GM18507 (cell line): ENCODE measurements at places on chromosomes 2 and 18.
A peak's percentile ranks its signal among the peaks of the same experiment; 100 is the strongest.

DNA sequence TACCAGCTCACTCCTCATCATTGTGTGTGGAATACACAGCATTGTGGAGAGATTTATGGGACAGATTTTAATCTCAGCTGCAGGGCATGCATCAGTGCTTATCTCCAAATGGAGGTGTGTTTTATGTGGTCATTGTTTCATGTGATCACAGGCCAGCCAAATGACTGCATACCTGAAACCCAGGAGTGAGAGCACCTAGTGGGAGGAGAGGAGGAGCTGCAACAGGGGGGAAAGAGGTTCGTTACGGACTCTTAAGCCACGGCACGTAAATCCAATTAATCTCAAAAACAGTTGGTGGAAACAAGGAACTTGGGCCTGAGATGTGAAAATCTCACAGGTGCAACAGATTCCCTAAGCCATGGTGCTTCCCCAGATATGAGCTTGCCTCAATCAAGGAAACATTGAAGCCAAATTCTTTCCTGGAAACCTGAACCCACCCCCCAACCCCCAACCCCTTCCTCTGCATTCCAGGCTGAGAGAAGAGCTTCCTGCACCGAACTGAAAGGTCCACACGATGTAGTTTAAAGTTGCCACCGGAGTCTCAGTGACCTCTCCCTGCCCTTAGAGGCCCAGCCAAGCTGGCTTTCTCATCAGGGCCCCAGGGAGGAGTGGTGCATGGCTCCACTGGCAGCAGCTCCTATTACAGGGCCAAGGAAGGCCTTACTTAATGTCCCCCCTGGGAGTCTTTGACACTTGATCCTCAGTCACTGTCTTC lies 167.4 kb downstream of the C1D start:
- DNase-seq = no peak

GRCh38 chr2:141021109-141021508 lies 1109.7 kb downstream of the LRP1B start:
- no peak for DNase-seq

DNA sequence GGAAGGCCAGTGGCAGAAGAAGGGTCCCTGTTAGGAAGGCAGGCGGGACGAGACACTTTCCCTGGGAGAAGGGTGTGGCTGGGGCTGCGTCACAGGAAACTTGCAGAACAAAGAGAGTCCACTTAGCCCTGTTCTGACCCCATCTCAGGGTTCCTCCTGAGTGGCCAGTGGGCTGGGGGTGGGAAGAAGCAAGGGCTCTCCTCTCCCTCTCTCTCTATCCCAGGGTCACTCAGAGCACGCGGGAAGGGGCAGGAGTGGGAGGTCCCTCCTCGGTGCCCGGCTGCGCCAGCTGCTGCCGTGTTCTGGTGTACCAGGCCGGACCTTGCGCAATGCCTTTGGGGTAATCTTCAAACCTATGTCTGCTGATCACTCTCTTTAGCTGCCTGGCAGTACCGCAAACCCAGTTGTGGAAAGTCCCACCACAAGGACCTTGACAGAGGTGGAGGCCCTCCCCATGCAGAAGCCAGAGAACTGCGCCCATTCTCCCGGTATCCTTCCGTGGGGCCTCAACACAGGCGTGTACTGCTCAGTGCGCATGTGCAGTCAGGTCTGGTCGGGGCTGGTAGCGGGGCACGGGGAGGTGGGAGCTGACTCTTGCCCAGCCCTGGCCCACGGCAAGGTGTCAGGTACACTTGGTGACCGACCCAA lies 47.8 kb upstream of the ST3GAL5 start:
- no peak for DNase-seq

DNA sequence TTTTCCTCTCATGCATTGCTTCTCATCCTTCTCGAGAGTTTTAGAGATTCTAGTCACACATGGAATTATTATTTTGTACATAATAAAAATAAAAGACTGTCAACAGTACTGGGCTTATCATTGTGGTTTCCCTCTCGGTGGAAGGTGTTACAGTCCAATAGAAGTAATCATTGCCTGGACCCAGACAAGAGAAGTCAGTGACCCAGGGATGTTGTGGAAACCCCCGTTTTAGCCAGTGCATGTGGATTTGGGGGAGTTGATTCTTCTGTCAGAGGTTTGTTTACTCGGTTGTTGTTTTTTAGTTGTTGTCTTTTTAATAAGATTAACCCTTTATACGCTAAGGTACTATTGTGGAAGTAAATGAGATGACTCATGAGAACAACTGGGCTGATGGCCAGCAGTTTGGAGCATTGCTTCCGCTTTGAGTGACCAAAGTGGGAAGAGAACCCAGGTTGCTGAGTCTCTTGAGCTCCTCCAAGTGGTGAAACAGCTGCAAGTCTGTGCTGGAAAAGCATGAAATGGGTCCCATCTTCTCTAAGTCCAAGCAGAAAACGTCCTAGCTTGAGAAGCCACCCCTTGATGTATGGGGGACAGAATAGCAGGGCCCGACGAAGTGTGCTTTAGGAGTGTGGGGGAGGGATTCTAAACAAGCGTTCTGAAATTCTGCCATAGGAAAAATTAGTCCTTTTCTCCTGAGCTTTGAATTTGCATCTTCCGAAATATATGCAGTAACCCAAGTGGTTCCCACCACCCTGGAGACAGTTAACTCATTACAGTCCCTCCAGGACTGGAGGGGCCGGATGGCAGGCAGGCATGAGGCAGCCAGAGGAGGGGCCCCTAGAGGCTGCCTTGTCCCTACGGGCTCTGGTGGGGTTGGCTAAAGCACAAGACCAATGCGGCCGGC lies 61.8 kb upstream of the GPR45 start:
- no peak for DNase-seq

DNA sequence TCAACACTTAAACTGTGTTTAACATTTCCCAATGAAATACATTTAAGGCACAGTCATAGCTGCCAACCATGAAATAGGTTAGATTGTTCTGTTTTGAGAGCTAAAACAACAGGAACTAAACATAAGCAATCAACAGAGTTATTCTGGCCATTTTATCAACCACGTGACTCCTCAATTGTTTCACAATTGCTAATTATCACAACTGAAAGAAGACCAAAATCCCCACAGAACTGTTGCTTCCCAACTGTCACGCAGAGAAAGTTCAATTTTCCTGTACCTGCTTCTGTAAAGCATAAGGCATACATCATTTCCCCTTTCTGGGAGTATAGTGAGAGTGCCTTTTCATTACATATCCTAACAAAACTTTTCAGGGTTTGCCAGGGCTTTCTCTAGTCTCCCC lies 248.6 kb downstream of the EPHA4 start:
- DNase-seq = no peak

- no peak for DNase-seq
Observed at GRCh38 chr2:219688560-219689445, 61.4 kb downstream of the SLC4A3 start.

DNA sequence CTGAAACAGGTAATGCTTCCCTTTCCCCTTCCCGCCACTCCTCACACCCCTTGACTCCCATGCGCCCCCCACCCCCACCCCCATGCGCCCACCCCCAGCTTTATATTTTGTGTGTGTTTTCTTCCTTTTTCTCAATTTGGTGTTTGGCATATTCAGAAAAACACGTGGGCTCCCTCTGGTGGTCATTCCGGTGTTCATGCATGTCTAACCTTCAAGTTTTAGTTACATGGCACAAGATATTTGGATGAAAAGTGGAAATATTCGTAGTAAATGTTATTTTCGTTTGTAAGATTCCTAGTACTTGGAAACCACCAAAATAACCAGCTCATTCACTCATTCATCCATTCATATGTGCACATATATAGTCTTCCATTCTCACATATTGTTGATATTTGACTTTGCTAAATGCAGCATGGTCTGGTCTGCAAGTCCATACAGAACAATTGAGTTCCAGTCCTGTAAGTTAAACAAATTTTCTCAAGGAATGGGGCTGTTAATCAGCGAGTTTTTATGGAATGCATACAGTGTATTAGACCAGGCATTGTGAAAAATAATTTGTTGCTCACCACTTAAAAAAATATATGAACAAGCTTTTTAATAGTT lies 143.6 kb upstream of the MAP3K20 start:
- DNase-seq = no peak

DNA sequence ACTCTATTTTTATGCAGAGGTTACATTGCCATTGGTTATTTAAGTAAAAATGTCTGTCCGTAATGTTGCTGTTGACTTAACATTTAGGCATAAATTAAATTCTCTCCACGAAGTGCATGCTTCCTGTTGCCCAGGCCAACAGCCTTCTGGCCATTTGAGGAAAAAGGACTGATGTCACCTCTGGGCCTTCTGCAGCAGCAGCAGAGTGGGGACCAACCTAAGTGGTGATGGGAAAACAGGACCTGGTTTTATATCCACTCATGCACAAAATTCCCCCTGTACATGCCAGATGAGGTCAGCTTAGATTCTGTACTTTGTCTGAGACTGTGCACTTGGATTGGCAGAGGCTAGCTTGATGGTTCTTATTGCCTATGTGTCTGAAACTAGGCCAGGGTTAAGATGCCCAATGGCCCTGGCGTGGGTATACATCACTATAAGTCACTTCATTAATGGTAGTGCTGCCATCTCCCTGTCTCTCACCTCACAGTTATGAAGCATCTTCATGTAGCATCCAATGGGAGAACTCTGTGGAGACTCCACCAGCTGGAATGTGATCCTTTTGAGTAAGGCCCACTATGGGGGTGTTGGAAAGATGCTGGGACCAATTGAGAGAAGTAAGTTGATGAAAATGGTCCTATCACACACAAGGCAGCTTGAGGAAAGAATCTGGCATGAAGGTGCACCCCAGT lies 4.4 kb downstream of the ARHGAP25 start:
- DNase-seq = no peak

GRCh38 chr2:153222231-153223165 lies 256.1 kb downstream of the RPRM start:
- DNase-seq = no peak

GRCh38 chr2:11572996-11573395 lies 39.2 kb downstream of the GREB1 start:
- no peak for DNase-seq

GRCh38 chr2:240655931-240656886 lies 26.5 kb downstream of the AQP12B start:
- peak; percentile 18 for DNase-seq

GRCh38 chr18:48003426-48004349 lies 73.2 kb upstream of the SMAD2 start:
- DNase-seq = no peak

- DNase-seq = no peak
Observed at GRCh38 chr2:241869087-241869961, at the start of gene RTP5. Gene RTP5 (plus strand): TSS chr2:241869729. CDS start chr2:241869757, 28 bp downstream.

DNA sequence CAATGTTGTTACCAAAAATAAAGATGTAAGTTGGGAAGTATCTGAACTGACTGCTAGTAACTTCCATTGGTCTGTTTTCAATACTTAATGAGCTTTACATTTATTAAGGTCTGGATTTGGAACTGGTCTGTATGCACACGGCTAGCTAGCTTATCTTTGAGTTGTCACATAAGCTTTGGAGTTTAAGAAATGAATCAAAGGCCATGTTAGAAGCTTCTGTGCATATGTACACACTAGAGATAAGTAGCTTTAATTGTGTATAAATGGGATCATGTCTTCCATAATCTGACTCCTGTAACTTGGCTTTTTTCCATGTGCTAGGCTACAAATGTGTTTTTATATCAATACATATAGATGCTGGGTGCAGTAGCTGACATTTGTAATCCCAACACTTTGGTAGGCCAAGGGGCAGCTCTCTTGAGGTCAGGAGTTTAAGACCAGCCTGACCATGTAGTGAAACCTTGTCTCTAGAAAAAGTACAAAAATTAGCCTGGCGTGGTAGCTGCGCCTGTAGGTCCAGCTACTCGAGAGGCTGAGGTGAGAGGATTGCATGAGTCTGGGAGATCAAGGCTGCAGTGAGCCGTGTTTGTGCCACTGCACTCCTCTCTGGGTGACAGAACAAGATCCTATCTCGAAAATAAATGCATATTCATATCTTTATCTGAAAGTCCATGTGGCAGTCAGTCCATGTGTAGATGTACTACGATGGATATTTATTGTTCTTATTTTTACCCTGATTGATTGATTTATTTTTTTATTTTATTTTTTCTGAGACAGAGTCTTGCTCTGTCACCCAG lies 27.2 kb downstream of the ATIC start:
- DNase-seq = no peak

DNA sequence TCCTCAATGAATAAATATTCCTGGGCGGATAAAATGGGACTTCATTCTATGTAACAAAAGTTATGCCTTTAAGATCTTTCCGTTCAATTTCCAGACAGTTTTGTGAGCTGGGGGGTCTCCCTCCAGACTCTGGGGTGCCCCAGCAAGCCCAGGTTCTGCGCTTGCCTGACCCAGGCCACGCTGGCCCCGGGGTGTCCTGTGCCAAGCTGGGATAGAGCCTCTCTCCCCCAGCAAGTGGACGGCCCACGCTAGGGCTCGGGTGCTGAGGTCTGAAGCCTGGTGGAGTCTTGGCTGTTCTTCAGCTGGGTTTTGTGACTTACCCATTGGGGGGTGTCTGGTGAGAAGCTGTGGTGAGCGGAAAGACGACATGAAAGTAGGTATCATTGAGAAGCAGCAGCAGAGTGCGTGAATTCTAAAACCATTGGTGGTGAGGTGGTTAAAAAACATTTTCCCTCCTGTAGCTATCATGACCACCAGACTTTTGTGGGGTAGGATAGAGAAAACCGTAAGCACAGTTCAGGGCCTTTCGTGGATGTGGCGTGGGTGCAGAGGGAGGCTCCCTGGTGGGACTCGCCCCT lies 346.8 kb downstream of the ANAPC1 start:
- no peak for DNase-seq

DNA sequence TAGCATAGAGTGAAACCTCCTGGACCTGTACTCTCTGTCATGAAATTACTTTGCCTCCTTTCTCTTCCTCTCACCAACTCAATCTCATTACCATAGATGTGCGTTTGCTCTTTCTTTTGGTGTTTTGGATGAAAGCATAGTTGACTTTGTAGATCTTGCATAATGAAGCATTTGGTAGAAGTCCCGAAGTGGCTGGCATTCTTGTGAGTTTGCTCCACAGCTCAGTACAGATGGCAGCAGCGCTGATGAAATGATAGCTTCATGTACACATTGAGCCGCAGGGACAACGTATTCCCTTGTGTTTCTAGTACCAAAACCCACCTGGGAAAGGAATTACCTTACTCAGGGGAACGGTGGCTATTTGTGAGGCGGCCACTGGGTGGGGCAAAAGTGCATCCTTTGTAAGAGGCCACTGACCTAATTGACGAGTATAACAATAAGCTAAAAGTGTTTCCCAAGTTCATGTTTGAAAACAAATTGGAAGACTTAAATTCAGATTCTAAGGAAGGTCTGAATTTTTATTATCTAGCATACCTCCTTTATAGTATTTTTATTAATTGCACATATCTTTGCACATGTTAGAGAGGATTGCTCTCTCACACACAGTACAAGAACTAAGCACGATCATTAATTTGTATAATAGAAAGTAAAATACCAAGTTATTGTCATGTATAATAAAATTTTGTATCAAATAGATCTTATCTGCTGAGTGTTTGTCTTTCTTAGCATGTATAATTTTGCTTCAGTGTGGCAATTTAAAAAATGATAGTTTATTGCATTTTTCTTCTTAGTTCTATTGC lies 25.4 kb upstream of the CDH7 start:
- no peak for DNase-seq

DNA sequence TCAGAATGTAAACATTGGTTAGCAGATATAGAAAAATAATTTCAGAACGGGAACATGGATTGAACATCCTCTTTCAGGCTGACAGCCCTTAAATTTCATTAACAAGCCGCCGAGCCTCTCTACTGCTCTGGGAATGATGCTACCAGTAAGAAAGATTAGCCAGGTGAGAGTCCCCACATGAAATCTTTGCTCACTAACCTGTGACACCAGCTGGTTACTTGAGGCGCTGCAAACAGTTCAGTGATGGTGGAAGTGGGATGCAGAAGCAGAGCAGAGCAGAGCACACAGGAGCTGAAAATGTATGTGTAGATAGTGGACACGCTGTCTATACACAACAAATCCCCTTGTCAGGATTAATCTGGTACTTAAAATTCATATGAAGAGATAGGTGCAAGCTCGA lies 721.1 kb downstream of the DPP10 start:
- no peak for DNase-seq
